ENCODE measurements at places on chromosomes 5 and 9.

- DNase-seq = no peak
Measured at GRCh38 chr5:94481059-94481458, 137.3 kb downstream of the KIAA0825 start.

GRCh38 chr5:173714551-173715428 lies 98.3 kb upstream of the BOD1 start:
- DNase-seq = no peak

DNA sequence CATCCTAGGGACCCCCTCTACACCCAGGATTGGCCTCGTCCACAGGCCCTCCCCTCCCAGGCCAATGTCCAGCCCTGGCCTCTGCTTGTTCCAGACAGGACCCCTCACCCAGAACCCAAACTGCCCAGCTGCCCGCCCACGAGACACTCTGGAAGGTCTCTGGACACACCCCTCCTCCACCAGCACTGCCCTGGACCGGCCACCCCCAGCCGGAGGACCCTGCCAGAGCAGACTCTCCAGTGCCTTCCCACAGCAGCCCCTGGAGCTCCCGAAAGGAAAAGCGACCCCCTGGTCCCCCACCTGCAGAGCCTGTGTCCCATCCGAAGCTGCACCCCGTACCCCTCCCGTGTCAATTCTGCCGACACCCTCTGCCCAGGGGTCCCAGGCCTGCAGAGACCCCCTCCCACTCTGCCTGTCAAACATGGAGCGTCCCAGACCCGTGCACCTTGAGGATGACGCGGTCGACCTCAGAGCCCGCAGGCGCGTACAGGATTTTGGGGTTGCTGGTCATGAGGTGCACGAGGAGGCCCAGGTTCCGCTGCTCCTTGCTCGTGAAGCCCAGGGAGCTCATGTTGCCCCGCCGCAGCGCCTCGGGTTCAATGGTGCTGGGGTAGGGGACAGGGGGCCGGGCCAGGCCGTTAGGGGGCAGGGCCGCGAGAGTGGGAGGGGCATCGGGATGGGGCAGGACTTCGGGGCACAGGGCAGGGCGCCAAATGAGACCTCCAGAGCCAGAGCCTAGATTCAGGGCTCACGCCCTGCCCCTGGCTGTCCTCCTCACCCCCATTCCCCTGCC lies 8.0 kb downstream of the ABCA2 start:
- no peak for DNase-seq

- no peak for DNase-seq
Measured at GRCh38 chr9:107684224-107684623, 194.7 kb upstream of the KLF4 start.

DNA sequence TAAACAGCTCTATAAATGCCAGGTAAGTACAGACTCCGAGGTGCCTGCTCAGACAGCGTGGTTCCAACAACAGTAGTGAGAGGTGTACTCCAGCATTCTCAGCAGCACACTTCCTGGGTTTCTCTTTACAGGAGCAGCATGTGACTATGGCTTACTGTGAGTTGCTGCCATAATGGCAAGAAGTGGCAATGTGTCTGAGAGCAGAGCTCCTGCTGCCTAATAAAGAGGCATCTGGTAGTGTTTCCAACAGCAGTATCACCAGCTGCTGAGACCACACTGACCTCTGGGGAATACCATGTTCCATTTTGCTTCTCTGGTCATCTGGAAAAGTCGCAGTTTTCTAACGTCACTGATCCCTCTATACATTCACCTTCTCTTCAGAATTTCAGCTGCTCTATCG lies 398.2 kb downstream of the SLCO4C1 start:
- DNase-seq = no peak

- DNase-seq = no peak
Measured at GRCh38 chr9:36986468-36987408, 47.3 kb downstream of the PAX5 start.

DNA sequence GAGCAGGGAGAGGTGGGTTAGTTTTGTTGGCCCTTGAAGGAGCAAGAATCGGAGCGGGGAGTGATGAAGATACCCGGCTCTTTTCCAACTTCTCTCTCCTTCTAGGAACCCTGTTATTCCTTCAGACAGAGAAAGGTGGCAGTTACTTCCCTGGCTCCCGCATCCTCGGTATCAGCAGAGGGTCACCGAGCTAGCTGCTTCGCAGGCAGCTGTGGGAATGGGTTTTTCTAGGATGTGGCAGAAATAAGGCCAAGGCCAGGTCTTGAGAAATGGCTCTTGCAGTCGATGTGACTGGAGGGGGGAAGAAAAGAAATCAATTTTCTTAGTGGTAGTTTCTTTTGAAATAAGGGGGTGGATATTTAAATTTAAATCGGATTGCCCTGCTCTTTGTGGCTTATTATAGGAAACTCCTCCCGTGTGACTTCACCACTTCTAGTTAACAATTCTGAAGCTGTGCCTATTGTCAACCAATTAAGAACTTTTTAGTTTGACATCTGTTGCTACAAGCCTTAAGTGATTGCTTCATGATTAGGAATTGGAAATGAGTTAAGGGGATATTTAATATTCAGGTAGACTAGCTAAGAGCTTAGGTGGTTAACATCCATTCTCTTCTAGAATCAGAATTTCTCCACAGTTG lies 1.4 kb downstream of the SAP30L start:
- DNase-seq = no peak

DNA sequence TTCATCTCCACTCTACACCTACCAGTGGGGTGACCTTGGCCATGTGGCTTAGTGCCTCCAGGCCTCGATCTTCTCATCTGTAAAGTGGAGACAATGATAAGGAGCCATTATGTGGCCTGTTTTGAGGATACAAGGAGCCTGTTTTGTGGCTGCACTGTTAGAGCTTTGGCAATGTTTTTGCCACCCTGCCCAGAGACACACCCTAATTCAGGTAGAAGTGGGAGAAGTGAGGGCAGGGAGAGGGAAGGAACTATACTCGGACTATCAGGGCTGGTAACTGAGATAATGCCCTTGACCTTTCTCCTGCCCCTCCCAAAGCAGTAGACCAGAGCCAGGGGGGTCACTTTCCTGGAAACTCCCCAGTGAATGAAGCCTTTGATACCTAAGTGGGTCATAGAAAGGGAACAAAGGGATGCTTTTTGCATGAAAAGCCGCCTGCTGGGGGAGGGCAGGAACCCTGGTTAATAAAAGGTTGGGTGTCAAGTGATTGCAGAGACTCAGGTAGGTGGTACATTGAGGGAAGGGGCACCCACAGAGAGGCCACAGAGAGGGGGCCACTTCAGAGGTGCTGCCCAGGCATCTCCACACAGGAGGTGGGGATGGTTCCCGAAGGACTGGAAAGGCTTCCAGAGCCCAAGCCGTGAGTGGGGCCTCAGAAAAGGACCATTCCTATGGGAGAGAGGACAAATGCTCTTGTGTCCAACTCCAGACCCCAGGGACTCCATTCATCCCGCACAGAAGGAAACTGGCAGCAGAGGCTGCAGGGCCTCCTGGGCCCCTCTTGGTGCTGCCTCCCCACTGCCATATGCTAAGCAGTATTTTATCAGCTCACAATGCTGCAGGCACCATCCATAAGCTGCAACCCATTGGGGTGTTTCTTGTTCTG lies 42.3 kb upstream of the VDAC1 start:
- DNase-seq = no peak

DNA sequence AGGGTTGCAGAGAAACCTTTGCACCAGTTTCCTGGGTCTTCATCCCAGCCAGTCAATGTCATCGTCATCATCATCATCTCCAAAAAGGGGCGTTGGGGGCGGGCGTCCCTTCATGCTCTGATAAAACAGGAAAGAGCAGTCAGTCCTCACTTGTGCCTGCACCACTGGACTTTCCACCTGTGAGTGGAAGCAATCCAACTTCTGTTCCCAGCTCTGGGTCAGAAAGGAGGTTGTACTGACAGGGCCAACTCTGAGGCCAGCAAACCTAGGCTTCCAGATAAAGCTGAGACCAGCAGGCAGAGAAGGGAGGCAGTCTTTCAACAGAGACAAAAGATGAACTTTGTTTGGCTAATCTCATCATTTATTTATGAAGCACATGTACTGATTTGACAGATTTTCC lies 15.2 kb downstream of the SLC31A2 start:
- DNase-seq = no peak

GRCh38 chr9:76136986-76137385 lies 246.5 kb downstream of the PCSK5 start:
- DNase-seq = no peak

DNA sequence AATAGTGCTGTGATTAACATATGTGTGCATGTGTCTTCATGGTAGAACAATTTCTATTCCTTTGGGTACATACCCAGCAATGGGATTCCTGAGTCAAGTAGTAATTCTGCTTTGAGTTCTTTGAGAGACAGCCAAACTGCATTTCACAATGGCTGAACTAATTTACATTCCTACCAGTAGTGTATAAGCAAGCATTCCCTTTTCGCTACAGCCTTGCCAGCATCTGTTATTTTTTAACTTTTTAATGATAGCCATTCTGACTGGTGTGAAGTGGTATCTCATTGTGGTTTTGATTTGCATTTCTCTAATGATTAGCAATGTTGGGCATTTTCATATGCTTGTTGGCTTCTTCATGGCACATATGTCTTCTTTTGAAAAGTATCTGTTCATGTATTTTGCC lies 308.5 kb downstream of the ARRDC3 start:
- no peak for DNase-seq

- peak; percentile 67 for DNase-seq
Measured at GRCh38 chr5:59126708-59127573, 544.1 kb downstream of the RAB3C start.

DNA sequence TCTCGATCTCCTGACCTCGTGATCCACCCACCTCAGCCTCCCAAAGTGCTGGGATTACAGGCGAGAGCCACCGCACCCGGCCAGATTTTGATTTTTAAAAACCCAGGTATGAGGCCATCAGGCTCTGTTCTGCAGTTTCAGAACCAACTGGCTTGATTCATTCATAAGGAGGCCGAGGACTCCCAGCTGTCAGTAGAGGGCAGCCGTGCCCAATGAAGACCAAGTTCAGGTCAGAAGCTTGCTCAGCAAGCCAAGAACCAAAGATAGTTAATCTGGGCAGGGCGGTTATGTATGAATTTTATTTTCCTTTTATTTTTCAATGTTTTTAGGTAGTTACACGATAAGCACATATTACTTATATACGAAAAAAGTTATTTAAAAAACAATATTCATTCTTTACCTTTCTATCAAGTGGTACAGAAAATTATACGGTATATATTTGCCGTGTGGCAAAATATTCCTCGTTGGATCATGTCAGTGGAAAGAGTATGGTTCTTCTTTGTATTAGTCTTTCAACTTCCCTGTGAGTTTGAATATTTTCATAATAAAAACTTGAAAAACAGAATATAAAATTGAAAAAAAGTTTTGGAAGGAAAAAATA lies 18.0 kb downstream of the MGAT1 start:
- no peak for DNase-seq

DNA sequence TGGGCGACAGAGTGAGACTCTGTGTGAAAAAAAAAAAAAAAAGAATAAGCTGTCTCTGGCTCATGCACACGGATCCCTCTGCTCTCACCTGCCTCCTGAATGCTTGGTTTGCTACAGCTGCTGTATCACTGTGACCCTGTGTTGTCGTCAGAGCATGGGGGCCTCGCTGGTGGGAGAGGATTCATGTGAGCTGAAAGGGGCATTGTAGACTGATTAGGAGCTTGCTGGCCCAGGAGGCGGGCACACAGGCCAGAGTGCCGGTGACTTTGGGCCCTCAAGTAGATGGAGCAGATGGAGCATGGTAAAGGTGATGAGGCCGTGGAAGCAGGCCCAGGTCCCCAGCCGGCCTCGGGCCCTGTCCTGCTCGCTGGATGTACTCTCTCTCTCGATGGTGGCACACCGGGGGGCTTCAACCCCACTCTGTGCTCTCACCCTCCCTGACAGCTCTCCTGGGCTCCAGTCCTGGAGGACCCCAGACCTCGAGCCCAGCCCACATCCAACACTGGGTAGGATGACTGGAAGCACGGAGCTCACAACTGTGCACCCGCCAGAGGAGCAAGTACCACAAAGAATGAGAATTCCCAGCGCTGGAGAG lies 7.1 kb downstream of the FLT4 start:
- DNase-seq = no peak

DNA sequence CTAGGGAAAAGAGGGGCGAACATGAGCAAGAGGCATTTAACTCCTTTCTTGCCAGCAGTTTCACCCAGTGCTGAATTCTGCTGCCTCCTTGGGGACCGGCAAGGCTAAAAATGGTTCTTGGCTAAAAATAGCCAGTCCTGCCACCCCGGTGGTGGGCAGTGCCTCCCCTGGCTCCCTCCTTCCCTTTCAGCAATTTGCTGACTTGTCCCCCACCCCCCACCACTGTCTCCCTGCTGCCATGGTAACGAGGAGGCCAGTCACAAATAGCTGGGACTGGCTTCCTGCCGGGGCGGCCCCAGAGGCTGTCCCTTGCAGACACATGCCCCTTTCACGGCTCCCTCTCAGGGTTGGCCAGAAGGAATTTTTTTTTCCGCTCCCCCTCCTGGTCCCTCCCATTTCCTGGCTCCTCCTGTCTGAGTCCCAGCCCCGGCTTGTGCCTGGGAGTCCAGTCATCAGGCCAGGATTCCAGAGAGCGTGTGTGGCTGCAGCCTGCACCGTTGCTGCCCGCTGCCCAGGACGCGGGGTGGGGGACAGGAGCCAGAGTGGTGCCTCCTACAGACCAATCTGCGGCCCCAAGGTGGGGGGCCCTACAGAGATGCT lies 130.3 kb downstream of the RGS3 start:
- peak; percentile 95 for DNase-seq

GRCh38 chr5:1311439-1312055 lies 16.7 kb upstream of the TERT start:
- DNase-seq = no peak

- DNase-seq = no peak
Measured at GRCh38 chr5:134948911-134949310, 18.8 kb upstream of the CATSPER3 start.

DNA sequence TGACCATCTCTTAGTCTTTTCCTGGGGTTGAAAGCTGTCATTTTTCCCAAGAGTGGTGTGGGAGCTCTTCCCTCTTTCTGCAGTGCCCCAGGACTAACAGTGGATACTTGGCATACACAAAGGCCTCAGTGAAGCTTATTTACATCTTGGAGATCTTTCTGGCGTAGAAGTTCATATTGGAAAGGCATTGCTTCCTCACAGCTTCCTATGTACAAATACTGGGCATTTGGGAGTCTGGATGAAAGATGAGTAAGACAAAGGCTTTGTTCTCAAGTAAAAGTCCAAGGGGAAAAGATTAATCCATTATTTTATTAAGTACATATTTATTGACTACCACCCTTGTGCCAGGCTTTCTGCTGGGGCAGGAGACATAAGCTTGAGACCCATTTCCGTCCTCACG lies 22.0 kb downstream of the MAP3K1 start:
- no peak for DNase-seq

DNA sequence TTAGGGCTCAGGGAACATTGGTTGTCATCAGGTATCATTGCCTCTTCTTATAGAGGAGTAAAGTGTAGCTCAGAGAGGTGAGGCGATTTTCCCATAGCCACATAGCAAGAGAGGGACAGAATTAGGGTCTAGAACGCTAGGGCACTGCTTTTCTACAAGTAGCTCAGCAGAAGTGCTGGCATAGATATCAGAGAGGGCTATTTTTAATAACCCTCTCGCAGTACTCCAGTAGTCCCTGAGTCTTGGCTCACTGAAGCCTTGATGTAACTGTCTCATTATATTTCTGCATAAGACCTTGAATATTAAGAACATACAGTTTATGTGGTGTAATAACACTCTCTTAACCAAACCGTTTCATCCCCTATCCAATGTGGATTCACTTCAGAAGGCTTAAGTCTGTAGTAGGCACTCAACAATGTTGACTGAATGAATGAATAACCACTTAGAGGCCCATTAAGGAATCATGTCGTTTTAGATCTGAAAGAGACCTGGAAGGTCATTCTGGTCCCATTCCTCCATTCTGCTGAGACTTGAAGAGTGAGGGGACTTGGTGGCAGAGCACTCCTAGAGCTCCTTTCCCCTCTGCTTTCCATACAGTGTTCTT lies 4.7 kb upstream of the FRMPD1 start:
- no peak for DNase-seq

GRCh38 chr9:21027295-21027694 lies 4.1 kb downstream of the HACD4 start:
- DNase-seq = no peak
